ENCODE measurements at places on chromosomes 3 and 15.

GRCh38 chr15:55660153-55660552 is 72.0 kb upstream of the PYGO1 start:
- no peak for DNase-seq

DNA sequence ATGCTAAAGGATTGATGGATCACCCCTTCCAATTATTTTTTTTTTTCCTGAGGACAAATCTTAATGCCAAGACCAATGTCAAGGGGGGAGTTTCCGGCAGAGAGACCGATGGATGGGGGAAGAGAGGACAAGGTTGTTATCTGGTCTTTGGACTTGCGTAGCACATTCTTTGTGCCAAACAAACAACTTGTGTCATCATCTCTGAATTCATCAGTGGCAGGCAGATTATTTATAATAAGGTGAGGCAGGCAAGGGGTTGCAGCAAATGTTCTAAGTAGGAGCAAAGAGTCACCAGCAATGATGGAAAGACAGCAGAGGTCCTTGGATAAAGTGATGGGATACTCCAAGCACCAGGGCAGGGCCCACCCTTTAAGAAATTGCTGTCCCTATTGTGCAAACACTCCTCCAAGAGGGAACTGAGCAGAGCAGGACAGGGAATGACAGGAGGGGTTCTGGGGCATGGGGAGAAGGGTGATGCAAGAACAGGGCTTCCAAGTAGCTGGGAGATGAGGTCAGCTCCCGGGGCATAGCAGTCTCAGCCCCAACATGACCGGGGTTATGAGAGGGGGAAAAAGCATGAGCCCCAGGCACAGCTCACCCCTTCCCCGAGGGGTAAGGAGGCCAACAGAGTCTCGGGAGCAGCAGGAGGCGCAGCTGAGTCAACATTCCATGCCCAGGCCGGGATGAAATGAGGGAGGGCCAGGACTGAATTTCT is 57.4 kb downstream of the ANXA2 start:
- DNase-seq, result no peak

- DNase-seq, result no peak
Observed at GRCh38 chr3:14262212-14262611, 83.6 kb downstream of the LSM3 start.

GRCh38 chr15:93861956-93862741 is 369.2 kb upstream of the MCTP2 start:
- no peak for DNase-seq

GRCh38 chr3:55544219-55544618 is 57.1 kb upstream of the WNT5A start:
- DNase-seq, result no peak

All from RKO (cell line).